ENCODE measurements at places on chromosomes 11 and 22.

DNA sequence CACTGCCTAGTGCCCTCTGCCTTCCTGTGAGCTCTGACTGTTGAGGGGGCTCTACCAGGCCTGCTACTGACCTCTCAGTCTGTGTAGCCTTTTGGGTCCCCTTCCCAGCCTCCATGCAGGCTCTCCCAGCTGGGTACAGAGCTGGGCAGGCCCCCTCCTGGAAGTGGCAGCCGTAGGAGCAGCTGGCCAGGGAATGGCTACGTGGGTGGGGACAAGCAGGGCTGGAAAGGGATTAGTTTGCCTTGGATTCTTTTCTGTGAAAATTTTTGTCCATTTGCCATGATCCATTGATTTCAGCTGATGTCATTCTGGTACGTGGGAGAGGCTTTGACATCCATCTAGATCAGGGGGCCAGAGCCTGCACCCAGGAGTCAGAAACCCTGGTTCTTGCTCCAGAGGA is 23.9 kb upstream of the NECTIN1 start:
- DNase-seq: no peak

DNA sequence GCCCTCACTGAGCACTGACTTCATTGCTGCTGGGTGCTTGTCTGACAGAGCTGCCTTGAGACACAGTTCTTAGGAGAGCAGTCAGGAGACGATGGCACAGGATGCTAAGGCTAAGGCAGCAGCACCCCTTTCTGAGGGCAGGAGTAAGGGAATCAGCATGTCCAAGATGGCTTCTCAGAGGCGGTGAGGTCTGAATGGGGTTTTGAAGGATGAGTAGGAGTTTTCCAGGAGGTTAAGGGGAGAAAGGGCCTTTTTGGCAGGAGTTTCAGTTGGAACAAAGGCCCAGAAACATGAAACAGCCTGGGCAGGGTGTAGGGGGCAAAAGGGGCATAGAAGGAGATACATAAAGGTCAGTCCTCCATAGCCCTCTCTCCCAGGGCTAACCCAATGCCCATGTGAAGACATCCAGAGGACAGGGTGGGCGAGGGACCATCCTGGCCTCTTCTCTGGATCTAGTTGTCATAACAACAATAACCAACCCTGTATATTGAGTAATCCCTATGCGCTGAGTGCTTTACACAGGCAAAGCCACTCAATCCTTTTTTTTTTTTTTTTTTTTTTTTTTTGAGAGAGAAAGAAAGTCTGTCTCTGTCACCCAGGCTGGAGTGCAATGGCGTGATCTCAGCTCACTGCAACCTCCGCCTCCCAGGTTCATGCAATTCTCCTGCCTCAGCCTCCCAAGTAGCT is 19.0 kb downstream of the CYTH4 start:
- DNase-seq: no peak

DNA sequence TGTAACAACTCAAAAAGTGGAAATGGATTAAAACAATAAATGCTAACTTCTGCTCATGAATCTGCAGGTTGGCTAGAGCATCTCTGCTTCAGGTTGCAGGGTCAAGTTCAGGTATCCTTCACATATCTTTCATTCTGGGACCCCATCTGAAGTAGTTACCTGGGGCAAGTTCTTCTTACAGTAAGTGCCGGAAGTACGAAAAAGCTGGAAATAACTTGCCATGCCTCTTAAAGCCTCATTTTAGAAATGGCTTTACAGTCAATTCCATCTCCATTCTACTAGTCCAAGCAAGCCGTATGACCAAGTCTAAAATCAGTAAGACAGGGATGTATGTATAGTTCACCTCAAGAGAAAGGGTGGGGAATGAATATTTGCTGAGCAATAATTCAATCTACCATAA is 93.7 kb downstream of the FCHSD2 start:
- no peak for DNase-seq

DNA sequence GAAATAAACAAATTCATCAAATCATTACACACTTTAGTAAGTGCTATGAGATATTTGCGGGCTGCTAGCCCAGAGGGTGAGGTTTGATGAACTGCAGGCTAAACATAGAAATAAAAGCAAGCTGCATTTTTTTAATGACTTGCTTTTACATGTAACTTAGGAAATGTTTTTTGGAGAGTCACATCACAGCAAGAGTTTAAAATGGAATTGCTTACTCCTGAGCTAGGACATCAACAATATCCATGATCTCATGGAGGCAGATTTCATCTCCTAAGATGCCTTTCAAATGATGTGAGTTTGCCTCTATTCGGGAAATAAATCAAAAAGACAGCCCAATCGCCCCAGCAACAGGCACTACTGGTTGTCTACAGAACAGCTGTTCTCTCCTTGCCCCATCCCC is 73.4 kb upstream of the CD44 start:
- DNase-seq: no peak

- no peak for DNase-seq
Measured at GRCh38 chr11:28245131-28245530, 136.9 kb downstream of the METTL15 start.

DNA sequence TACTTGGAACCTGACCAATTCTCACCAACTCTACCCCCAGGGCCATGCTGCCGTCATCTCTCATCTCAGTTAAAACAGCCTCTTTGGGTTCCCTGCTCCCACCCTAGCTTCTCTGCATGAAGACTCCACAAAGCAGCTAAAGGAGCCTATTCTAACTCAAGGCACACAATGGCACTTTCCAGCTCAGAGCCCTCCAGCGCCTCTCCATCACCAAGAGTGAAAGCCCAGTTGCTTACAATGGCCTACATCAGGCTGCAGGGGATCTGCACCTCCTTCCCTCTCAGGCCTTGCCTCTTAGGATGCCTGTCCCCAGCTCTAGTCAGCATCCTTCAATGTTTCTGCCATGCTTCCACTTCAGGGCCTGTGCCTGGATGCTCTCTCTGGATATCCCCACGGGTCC is 83.7 kb upstream of the GNAZ start:
- no peak for DNase-seq

- DNase-seq: peak; percentile 18
Measured at GRCh38 chr22:19873138-19873959, 18.7 kb upstream of the GNB1L start.

GRCh38 chr11:42840176-42840829 is 471.5 kb upstream of the API5 start:
- no peak for DNase-seq

GRCh38 chr11:15289723-15290122 is 175.0 kb downstream of the INSC start:
- no peak for DNase-seq

GRCh38 chr11:120869097-120869496 is 154.8 kb upstream of the TBCEL start:
- no peak for DNase-seq

DNA sequence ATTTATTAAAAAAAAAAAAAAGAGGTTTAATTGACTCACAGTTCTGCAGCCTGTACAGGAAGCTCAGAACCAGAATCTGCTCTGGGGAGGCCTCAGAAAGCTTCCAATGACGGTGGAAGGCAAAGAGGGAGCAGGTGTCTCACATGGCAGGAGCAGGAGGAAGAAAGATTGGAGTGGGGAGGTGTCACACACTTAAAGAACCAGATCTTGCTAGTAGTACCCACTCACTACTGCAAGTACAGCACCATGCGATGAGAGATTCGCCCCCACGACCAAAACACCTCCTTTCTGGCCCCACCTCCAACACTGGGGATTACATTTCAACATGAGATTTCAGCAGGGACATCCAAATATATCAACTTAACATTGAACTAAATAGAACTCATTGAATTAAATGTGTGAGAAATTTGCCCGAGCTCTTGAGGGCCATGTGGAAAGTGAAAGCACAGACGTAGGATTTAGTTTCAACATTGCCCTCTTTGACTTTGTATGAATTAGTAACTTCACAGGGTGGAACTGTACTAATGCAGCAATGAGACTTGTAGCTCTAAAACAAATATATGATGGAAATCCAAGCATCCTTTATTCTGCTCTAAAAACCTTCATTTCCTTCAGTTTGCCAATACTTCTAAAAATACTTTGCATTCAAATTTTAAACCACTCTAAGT is 628.2 kb downstream of the FAM181B start:
- DNase-seq: no peak

GRCh38 chr11:27013781-27014361 is 20.0 kb downstream of the FIBIN start:
- no peak for DNase-seq

GRCh38 chr22:36144886-36145541 is 15.5 kb downstream of the APOL3 start:
- DNase-seq: no peak

DNA sequence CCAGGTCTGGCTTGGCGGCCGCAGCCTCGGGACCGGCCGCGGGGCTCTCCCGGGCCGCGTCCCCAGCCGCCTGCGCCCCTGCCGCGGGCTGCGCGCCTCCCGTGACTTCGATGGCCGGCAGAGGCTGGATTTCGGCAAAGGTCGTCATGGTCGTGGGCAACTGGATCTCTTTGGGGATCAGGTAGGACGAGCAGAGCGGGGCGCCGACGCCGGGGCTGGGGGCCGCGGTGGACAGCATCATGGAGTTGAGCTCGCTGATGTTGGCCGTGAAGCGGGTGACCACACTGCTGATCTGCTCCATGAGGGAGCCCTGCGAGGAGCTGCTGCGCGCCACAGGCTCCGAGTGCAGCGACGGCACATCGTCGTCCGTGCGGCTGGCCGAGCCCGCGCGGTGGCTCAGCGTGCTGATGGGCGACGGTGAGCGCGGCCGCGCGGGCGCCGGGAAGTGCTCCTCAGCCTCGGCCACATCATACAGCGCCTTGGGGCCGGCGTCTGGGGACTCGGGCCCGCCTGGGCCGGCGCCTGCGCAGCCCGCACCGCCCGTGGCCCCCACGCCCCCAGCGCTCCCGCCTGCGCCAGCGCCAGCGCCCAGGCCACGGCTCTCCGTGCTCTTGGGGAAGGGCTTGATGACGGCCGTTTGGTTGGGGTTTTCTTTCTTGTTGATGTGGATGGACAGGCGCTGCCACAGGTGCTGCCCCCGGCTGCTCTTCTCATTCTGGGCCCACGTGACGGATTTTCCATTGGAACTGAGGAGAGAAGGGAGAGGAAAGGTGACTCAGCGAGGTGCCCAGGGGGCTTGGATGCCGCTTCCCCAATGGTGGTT is 171.4 kb upstream of the CTSC start:
- no peak for DNase-seq

Measured in GM12892 (cell line).